Cortex of kidney (tissue), 1 donor: ENCODE measurements at places on chromosomes 3 and 15.

DNA sequence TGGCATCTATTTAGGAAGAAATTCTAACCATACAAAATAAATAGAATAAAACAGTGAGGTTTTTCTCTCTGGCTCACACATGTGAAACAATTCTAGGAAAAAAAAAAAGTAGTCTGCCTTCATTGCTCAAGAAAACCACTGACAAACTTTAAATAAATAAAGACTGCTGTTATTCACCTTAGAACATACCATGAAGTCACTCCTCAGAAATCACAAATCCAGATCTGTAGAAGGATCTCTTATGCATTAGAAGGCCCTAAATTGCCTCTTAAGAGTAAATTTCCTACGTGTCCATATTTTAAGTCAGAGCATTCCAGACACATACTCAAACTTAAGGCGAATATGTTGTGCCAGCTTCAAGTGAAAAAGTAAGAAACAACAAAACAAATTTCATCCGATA lies 217.3 kb downstream of the ZIC4 start:
- DNase-seq: no peak

DNA sequence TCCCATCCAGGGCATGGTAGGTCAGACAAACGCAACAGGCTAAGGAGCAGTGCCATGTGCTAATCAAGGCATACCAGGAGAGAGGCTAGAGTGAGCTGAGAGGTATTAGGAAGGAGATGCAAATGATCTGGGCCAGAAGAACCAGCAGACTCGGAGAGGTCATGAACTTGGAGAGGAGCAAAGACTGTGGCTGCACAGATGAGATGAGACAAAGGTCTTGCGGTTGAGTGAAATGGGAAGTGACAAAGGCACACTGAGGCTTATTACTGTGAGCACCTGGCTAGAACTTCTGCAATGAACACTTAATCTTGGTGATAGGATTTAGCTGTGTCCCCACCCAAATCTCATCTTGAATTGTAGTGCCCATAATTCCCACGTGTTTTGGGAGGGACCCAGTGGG lies 380.2 kb downstream of the ULK4 start:
- DNase-seq: no peak

GRCh38 chr3:4899710-4900109 lies 79.5 kb upstream of the BHLHE40 start:
- no peak for DNase-seq

GRCh38 chr15:63226966-63227401 lies 37.6 kb downstream of the RAB8B start:
- DNase-seq: no peak

GRCh38 chr3:53773611-53774368 lies 72.4 kb downstream of the CHDH start:
- no peak for DNase-seq

- no peak for DNase-seq
Measured at GRCh38 chr3:191499307-191500080, 38.5 kb downstream of the PYDC2 start.

DNA sequence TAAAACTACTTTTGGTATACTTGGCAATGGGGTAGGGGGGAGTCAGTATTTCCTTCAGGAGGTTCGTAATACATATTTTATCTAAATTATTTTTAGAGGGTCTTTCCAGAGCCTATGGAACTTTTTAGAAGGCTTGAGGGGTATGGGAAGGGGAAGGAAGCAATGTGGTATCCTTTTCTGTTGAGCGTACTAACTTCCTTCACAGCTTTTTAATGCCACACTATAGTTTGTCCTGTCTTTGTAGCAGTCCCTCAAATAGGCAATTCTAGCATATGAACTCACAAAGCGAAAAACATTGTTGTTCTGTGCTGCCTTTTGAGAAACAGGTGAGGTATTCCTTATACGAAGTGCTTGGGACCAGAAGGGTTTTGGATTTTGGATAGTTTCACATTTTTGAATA lies 22.3 kb upstream of the P2RY13 start:
- DNase-seq: no peak

DNA sequence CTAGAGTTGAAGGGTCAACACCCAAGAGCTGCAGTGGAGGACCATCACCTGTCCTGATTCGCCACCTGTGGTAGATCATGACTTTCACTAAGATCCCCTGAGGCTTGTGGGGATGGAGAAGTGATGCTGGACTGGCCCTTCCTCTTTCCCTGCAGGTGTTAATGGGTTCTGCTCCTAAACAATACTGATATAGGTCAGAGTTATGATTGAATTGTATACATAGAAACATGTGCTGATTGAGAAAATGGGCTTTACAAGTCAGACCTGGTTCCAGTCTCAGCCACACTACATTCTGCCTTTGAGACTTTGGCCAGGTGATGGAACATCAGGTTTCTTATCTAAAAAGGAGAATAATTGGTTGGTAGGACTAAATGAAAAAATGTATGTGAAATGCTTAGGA lies 418.9 kb upstream of the TPRG1 start:
- DNase-seq: no peak

DNA sequence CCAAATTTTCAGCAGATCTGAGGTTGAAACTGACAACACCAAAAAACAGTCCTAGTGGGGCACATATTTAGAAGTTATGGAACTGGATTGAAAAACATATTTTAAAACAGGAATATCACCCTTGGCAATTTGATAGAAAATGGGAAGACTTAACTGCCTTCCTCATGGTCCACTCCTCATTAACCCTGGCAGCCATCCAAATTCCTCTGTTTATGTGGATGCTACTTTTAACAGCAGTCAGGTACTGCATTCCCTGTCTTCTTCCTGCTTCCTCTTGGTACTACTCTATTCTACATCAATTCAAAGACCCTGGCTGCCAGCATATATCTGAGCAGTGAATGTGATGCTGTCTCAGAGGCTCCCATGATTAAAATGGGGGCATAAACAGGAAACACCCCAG lies 54.3 kb downstream of the PDE8A start:
- no peak for DNase-seq

GRCh38 chr15:85805420-85805819 lies 10.7 kb upstream of the KLHL25 start:
- no peak for DNase-seq

- DNase-seq: no peak
Measured at GRCh38 chr3:126197854-126198584, 17.6 kb upstream of the ALDH1L1 start.

GRCh38 chr3:40939030-40939740 lies 260.1 kb upstream of the CTNNB1 start:
- DNase-seq: no peak

- no peak for DNase-seq
Measured at GRCh38 chr3:54262541-54262940, 140.2 kb downstream of the CACNA2D3 start.

GRCh38 chr3:53721187-53722119 lies 124.8 kb downstream of the CHDH start:
- DNase-seq: no peak

DNA sequence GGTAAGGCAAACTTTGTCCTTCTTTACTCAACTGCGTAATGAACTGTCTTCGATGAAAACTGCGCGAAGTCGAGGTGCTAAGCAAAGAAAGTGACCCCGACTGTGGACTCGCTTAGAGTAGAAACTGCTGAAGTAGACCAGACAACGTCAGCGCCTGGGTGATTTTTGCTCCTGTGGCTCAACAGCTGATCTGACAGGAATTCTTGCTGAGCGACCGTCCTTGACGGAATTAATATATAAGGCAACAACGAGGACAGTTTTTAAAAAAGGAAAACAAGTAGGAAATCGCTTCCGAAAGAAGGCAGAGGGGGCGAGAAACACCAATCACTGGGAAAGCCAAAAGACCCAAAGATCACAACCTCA lies 541 bp downstream of the RPS27L start:
- no peak for DNase-seq

DNA sequence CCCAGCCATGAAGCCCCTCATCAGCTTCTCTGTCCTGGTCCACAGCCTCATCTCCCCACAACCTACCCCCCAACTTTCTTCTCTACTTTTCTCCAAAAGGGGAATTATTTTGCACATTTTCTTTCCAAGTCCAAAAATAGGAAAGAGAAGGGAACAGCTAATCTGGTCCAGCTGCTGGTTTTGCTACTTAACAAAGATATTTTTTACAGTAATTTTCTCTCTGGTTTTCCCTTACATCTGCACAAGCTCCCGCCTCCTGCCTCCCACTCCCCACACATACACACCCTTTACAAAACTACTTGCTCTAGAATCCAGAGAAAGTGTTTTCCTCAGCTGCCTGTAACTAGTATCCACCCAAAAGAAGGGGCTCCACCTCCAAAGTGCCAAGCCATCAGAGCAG lies 177.2 kb downstream of the POLR2M start:
- DNase-seq: no peak

- DNase-seq: no peak
Measured at GRCh38 chr3:2774481-2775249, 335.5 kb downstream of the IL5RA start.

GRCh38 chr3:100563228-100563627 lies 46.2 kb upstream of the ADGRG7 start:
- DNase-seq: no peak

DNA sequence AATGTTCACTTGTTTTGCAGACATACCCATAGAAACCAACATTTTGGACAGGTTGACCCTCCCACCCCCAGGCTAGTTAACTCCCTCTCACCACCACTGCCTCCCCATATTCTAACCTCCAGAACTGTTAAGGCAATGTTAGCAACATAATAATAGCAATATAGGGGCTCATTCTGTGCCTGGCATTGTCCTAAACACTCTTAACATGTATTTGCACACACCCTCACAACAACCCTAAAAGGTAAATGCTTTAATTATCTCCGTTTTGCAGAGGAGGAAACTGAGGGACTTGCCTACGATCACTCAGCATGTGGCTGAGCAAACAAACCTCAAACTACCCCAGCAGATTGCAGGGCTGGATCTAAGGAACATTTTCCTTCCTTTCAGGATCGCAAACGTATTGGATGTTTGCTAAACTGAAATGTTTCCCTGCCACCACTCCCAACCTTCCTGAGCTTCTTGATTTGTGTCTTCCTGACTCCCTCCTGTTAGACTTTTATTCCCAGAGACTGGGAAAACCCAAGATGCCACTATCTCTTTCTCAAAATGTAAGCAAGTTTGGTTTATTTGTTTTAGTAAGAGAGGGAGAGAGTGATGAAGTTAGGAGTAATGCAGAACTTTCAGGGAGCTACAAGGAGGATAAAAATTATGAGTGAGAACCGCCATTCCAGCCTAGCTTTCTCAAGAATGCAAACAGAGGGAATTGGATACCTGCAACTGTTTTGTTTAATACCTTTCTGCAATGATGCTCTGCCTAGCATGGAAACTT lies 1.3 kb downstream of the SCG5 start:
- DNase-seq: no peak

DNA sequence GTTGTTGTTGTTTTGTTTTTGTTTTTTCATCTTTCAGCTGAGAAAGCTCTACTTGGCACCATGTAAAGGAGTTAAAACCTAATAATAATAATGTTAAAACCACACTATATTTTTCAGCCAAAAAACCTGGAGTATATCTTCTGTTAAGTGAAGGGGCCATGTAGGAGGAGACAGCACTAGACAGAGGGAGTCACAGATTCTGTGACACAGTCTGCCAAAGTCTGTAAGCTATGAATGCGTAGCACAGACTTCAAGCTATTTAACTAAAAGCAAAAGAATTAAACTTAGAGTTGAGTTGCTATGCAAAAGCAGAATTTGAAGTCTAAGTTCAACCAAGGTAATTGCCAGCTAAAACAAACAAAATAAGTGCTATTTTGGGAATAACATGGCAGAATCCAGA lies 296.0 kb upstream of the COL8A1 start:
- no peak for DNase-seq
